Mesenteric fat pad (tissue), 1 donor: ENCODE measurements at places on chromosomes 5 and 9.

DNA sequence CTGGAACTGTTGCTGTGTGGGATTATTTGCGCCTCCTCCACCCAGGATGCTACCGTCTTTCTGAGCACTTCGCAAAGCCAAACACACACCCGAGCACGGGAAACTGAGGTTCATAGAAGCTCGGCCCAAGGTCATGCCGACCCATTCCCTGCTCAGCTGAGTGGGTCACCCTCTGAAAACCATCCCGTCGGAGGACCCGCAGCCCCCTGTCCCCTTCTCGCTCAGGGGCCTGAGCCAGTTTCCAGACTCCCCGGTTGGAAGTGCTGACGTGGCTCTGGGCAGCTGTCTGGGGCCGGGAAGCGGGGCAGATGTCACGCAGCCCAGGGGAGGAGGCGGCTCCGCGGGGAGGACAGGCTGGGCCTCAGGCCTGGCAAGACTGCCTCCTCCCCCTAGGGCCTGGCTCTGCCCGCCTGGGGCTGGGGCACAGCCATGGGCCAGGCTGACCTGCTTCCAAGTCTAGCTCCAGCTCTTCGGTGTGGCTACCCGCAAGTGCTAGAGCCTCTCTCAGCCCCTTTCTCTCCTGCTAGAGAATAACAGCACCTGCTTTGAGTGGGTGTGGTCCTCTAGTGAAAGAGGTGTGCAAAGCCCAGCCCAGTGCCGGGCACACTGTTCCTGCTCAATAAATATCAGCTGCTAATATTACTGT lies 9.9 kb upstream of the CXXC5 start:
- peak; percentile 93 for DNase-seq

- no peak for DNase-seq
Observed at GRCh38 chr9:91006046-91006445, 204.4 kb downstream of the SYK start.

DNA sequence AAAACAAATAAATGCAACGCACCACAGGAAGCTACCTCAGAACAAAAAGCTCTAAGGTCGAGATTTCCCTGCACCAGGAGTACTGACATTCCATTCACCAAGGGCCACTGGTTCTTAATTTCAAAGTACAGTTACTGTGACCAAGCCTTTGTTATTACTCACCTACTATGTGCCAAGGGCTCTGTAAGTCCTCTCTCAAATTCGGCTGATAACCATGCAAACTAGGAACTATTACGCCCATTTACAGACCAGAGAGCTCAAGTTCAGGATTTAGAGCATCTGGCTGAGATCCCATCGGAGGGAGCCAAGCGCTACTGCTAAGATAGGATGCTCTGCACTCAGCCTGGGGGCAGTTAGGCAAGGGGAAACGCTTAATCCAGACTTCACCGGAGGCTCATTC lies 5.6 kb downstream of the MYO10 start:
- no peak for DNase-seq

DNA sequence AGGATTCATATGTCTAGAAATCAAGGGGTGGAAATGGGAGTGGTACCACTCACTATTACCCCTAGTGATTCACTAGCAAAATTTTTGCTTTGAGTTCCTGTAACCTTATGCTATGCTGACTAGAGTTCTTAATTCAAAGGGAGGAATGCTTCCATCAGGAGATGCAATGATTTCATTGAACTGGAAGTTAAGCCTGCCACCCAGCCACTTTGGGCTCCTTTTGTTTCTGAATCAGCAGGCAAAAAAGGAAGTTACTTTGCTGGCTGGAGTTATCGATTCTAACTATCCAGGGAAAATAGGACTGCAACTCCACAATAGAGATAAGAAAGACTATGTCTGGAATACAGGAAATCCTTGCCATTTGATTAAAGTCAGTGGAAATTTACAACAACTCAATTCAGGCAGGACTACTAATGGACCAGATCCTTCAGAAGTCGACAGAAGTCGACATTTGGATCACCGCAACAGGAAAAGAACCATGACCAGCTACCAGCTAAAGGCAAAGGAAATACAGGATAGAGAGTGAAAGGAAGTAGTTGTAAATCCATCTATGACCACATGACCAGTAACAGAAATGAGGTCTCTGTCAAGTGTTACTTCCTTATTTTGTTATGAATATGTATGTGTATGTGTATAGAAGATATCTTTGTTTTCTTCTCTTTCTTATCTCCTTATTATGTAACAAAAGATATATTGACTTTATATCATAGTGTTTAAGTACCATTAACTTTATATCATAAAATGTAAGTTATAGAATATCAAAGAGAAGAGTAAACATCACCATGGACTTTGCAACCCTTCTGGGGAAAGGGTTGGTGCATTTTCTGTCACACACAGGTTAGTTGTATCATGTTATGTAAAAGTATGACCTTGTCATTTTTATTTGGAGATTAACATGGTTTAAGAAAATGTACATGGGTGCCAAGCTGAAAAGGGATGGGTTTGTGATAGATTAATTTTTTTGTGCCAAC lies 198.7 kb upstream of the HAPLN1 start:
- DNase-seq, result no peak

GRCh38 chr5:171102877-171103610 lies 206.0 kb upstream of the TLX3 start:
- DNase-seq, result no peak

DNA sequence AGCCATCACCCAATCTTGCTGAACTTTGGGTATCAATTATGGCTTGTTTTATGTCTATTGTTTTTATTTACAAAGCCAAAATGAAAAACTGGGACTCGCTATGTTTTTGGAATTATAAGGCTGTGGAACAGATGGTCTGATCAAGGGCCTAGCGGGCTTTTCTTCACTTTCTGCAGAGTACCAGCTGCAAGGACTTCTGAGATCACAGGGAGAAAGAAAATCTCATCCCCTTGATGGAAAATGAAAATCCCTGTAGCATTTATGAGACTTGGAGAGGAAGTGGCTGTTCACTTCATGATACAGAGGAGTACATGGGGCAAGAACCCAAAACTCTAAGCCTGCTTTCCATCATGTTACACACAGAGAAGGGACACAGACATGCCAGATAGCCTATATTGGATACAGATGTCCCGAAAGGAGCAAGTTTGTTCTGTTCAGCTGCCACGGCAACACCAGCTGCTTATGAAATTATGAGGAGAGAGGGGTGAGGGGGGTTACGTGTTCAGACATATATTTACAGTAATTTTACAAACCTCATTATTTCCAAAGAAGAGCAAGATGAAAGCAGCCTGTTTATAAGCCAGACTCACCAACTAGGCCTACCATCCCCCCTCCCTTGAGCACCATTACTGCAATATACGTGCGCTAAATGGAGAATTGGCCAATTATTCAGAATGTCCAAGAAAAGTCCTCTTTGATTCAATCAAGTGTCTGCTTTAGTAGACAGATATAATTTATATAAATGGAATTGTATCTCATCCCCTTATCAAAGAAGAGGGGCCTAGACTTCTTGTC lies 220.0 kb downstream of the MARCHF11 start:
- DNase-seq, result no peak

- DNase-seq, result no peak
Observed at GRCh38 chr5:116076496-116076895, 8.3 kb upstream of the COMMD10 start.

DNA sequence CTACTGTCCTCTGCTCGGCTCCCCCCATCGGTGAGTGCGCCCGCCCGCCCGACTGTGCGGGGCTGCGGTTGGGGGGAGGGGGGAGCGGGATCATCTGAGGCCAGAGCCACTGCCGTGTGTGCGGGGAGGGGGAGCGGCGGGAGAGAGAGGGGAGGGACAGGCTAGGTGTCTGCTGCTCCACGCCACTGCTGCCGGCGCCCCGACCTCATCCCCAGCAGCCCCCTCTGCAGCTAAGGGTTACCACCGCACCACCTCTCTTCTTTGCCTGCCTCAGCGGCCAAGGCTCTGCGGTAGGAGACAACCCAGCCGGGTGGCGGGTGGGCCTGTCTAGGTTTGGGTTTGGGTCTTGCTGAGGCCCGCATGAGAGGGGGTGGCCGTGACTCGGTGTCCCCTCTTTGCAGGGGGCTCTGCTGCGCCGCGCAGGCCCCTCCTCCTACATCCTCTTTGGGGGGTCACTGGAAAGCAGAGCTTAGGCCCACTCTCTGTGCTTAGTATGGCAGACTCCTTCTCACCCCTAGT lies 670 bp upstream of the PURA start:
- DNase-seq, result no peak

DNA sequence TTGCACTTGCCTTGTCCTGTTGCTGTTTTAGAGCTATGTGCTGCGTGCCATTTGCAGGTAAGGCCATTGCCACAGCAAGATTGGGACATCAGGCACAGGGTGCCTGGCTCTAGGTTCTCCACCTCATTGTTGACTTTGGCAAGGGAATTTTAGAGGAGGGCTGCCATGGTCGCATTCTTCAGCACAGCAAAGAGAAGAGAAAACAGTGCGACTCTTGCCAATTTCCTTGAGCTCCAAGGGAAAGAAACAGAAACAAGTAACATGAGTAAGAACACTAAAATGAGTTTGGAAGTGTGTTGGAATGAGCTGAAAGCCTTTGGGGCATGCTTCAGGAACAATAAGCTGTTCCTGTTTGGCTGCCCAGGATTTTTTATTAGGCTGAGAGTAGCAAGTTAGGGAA lies 188.1 kb upstream of the IL12B start:
- DNase-seq, result no peak

- DNase-seq, result peak; percentile 86
Observed at GRCh38 chr9:129284607-129285291, 106.7 kb upstream of the IER5L start.

GRCh38 chr9:32841314-32841713 lies 58.0 kb downstream of the TMEM215 start:
- no peak for DNase-seq

GRCh38 chr5:122458278-122458872 lies 146.3 kb downstream of the SNCAIP start:
- no peak for DNase-seq

DNA sequence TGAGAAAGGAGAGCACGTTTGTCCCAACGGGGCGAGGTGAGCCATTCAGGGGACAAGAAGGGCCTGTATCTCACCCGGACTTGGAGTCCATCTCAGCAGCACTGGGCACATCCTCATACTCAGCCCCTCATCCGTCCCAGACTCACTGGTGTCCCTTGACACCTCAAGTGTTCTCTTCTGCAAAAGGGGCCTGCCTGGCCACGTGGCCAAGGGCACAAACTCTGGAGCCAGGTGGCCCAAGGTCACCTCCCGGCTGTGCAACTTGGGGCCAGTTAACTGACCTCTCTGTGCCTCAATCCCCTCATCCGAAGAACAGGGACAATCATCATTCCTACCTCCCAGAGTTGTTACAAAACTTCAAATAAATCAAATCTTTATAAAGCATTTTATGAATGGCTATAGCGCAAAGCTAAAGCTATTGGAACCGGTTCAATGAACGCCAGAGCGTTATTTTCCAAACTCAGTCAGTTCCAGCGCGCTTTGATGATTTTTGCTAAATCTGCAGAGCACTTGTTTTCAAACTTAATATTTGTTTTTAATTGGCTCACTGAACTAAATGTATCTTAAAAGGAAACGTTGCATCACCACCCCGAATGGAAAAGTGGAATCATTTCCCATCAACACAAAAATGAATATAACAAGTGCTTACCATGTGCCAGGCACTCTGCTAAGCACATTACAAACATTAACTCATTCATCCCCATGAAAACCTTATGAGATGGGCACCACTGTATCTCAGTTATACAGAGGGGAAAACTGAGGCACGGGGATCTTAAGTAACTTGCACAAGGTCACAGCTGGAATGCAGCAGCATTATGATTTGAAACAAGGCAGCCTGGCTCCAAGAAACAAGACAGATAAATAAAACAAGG lies 49.3 kb downstream of the DUSP1 start:
- no peak for DNase-seq

DNA sequence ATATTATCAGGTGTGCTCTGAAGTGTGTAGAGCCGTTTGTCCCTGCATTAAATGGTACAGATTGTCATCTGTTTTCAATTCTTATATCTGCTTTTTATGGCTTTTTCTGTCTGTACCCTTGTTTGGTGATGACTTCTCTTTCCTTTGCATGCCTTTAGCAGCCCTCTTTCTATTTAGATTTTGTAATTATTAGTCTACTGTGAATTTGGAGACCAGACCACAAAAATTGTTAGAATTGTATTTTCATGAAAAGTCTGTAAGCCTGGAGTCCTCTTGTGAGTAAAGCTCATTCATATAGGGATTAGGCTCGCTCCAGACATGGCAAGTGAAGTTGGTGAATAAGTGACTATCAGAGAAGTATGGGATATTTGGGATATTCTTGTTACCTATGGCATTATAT lies 41.7 kb downstream of the NFX1 start:
- no peak for DNase-seq

- DNase-seq, result no peak
Observed at GRCh38 chr5:136332223-136333015, 32.9 kb downstream of the TRPC7 start.

- no peak for DNase-seq
Observed at GRCh38 chr9:28032268-28032590, 458.9 kb upstream of the C9orf72 start.

GRCh38 chr5:68214482-68215207 lies 911 bp upstream of the PIK3R1 start:
- DNase-seq, result no peak

DNA sequence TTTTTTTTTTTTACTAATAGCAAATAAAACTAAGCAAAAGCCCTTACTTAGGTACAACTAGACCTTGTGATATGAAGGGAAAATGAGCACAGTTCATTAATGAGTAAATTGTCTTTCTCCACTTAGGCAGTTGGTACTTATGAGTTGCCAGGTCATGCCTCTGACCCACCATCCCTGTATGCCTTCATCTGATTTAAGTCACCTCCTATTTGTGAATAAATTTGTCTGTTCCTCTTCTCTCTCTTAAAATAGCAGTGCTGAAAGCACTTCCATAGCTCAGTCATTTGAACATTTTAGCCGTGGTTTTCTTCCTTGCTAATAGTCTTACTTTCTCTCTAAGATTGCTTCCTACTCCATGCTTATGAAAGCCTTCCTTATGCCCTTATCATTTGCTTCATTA lies 61.4 kb downstream of the SLC44A1 start:
- DNase-seq, result no peak

- no peak for DNase-seq
Observed at GRCh38 chr5:111675201-111675934, 81.6 kb downstream of the NREP start.

GRCh38 chr9:33043671-33044070 lies 18.6 kb downstream of the DNAJA1 start:
- no peak for DNase-seq
